ENCODE measurements at places on chromosomes 3 and 15.

DNA sequence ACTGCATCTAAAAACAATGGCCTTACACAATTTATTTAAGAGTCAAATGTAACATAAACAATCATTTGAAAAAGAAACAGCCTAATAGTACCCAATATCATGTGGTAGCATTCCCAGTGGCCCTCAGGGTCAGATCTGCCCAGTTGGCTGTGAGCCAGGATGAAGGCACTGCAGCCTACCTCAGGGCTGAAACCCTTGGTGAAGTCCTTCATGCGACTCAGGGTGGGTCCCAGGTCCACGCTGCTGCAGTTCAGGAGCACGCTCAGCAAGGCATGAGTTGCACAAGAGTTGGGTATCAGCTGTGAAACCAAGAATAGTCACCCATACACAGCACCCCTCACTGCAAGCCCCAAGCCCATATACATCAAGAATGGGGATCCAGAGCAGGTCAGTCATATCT, 37.1 kb downstream of the SEMA3G start:
- DNase-seq = no peak

GRCh38 chr15:97986781-97987180, 26.3 kb downstream of the ARRDC4 start:
- DNase-seq = no peak

DNA sequence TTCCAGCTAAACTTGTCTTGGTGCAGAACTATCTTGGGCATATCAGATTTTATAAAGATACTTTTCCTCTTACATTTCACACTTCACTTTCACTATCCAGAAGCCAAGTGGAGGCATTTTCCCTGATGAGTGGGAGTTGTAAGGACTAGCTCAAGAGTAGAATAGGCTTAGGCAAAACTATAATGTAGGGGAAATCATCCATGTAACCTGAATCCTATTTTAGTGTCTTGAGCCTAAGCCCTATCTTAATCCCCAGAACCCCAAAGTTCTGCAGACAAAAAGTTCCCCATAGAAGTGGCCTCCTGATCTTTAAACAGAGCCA, 42.2 kb upstream of the CD47 start:
- no peak for DNase-seq

GRCh38 chr15:51888593-51889195, 59.2 kb downstream of the TMOD3 start:
- no peak for DNase-seq

GRCh38 chr3:188269040-188269439, 115.1 kb downstream of the LPP start:
- no peak for DNase-seq

DNA sequence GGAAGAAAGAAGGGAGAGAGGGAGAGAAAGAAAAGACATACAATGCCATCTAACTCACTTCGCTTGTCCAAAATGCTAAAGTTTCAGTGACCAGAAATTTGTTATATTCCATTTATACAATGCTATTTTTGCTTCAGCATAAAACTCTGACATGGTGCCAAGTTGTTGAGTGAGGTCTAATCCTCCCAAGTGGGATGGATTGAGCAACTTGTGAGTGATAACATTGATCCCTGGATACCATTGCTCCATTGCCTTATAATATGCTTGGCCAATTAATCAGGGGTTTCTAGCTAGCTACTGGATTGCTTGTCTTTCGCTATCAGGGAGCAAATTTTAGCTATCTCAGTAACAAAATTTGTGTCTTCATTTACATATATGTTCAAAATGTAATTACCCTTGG, 615.6 kb upstream of the DPPA4 start:
- DNase-seq = no peak

GRCh38 chr3:105647047-105647446, 221.8 kb downstream of the CBLB start:
- DNase-seq = no peak

DNA sequence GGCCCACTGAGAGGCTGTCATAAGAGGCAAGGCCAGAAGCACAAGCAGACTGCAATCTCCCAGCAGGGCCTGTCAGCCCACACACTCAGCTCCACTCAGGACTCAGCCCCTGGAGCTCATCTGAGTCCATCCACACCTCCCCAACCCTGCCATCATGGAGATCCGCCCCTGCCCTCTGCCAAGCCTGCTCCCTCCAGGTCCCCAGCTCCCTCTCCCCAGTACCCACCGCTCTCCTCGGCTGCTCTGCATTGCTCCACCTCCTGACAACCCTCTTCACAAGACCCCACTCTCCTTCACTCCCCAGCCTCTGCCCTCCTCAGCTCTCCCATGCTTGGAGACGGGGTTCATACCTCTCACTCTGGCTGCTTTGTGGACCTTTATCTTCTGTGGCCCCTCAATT, 11.1 kb downstream of the POC1A start:
- DNase-seq = no peak

- DNase-seq = no peak
Measured at GRCh38 chr15:89383365-89384175, 48.9 kb upstream of the POLG start.

DNA sequence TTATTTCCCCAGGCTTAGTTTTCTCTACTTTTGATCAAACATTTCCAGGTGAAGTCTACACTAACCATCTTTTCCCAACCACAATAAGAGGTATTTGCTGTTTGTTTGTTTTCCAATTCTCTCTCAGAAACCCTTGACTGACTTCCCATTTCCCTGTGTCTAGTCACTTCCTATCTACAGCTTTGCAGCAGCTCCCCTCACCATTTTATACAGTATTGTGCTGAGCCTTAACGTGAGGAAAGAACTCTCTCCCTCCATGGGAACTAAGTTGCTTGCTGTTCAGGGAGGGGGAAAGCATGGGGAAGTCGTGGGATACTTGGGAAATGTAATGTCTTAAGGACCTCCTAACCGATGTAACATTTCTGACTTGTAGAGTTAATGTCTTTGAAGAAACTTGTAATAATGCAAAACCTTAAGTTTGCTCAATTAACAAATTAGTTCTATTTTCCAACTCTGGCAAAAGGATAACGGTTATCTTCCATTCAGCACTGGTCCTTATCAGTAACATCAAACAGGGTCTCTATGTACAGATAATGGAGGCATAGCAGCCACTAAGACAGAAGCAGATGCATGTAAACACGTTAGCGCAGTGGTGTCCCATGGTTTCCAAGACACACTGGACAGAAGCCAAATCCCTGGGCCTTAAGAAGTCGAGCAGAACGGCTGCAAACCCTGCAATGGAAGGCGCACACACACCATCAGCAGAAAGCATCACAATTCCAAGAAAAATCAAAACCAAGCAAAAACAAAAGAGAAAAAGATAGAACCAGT, 39.7 kb downstream of the NPTN start:
- no peak for DNase-seq

DNA sequence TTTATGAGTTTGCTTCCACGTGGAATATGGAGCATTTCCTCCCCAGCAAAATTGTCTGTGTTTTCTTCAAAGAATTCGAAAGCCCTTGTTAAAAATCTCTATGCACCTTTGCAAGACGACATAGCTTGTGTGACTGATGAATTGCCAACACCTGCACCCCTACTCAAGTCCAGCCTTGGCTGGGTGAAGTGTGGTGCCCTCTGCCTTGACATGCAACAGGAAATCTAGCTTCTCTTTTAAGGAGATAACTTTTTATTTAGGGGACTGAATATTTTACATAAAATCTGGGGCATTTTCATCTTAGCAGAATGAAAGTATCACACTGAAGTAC, 647 bp downstream of the HMG20A start:
- no peak for DNase-seq

DNA sequence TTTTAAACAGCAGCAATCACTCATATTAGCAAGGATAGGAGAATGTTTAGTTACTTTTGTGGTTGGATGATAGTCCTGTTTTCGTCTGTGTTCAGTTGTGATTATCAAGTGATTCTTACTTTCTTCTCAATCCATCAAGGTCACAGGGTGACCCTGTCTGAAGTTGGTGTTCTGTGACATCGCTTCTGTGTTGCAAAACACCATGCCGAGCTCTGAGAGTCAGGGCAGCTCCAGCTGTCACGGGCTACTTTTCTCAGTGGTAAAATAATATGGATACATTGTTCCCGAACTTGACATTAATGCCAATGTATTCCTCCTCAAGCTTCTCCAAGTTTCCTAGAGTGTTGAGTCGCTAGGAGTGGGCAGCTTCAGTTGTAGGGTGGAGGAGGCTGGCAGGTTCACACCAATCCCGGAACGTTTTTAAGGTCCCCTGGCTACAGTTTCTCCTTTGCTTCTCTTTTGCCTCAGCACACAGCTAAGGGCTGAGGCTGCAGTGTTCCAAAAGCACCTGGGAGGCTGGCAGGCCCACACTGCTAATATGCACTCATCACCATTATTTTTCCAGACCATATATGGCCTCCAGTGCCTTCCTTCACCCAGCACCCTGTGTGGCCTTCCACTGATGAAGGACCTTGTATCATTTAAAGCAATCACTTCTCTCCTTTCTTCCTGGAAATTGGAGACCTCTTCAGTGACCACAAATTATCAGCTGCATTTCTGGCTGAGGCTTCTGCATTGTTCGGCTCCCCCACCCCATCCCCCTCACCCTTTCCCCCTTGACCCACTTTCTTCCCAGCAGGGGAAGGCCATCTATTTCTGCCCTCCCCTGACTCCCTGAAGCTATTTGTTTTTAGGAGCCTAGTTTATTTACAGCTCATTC, 25.8 kb downstream of the COLQ start:
- DNase-seq = no peak

DNA sequence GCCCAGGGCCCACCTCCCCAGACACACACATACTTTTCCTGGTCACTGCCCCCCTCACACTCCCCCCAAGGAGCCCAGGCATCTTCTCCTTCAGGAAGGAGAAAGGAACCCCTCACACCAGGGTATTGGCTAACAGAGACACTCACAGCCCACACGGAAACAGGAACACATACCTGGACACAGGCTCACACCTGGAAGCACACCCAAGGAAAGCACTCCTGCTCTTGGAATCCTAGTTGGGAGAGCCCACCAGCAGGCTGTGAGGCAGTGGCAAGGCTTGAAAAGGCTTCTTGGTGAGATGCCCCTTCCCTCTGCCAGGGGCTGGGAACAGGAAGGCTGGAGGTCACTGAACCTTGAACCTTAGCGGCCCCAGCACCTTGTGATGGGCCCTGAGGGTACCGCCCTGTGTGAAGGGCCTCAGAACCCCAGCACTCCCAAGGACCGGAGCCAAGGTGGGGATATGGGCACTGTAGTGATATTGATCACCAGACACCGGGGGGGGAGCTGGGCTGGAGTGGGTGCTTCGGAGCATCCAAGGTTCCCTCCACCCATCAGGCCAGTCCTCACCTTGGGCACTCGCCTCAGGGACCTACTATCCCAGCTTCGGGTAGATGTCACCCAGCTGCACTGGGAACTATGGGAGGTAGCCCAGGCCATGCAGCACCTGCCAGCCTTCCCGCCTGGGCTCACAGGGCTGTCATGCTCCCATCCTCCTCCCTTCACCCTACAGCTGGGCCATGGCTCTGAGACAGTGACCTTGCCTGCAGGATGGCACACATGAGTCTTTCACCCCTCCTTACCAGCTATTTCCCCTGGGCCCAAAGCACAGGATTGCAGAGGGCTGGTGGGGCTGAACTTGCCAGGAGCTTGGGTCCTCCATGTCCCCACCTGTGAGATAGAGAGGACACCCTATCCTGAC, 16.4 kb downstream of the MYL3 start:
- DNase-seq = no peak

- DNase-seq = no peak
Measured at GRCh38 chr15:87976552-87976951, 280.0 kb downstream of the NTRK3 start.

- no peak for DNase-seq
Measured at GRCh38 chr3:129020691-129021090, 19.6 kb downstream of the EFCC1 start.

GRCh38 chr15:82081914-82082762, 36.3 kb upstream of the MEX3B start:
- DNase-seq = no peak

DNA sequence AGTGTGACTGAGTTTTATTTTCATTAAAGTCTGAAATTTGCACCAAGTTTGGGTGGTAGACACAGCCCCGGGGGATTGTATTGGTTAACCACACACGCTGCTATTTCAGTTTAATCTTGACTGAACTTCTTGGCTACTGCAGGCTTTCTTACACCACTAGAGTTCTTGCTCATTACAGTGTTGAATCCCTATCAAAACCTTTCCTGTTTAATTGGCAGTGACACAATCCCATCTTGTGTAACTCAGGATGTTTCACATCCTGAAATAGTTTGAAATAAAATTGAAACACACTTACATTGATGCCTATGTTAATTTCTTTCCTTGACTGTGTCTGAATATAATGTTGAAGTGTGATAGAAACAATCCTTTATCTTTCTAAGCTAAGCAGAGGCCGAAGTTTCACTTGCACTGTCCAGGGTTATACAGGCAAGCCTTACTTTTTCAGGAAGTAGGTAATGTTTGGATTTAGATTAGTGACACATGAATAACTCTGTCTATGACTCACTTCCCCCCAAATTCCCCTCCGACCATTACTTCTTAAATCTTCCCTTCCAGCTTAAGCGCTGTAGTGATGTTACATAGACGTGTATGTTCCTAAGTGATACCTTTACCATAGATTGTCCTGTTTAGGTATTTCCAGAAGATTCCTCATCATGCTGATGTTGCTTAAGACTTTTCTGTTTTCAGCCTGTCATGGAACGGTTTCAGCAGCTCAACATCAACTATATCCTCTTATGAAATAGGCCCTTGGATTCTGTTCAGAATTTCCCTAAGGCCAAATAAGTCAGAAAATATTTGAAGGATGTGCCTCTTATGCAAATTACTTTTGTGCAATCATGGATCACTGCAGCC, 16.8 kb downstream of the ATG7 start:
- no peak for DNase-seq

DNA sequence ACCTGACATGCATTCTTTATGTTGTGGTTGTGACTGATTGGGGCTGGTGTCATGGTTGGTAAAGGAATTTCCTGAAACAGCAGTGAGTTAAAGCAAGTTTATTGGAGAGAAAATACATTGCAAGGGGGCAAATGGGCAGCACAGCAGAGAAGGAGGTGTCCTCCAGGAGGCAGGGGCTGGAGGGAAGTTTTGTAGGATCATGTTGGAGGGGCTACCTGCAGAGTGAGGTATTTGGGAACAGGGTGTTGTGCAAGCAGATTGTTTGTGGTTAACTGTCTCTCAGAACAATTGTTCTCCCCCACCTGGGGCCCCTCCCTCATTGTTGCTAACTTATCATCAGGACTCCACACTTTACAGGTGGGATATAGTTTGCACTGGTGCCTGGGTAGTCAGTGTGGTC, 196.0 kb downstream of the NSUN3 start:
- no peak for DNase-seq

- DNase-seq = no peak
Measured at GRCh38 chr15:83899670-83900069, 245.7 kb downstream of the ADAMTSL3 start.

- no peak for DNase-seq
Measured at GRCh38 chr15:65470866-65471265, 46.6 kb downstream of the DPP8 start.

Measured in stimulated activated CD8-positive, alpha-beta memory T cell treated with anti-CD3 and anti-CD28 coated beads, Interleukin-7, amount 100 ng/mL, for 1 hour (primary cell).